ENCODE measurements at places on chromosomes 12 and 14.

GRCh38 chr14:103074729-103075367 is 9.2 kb upstream of the LBHD2 start:
- peak; percentile 42 for DNase-seq

GRCh38 chr14:60212503-60213371 is 36.3 kb upstream of the PPM1A start:
- DNase-seq, result no peak

DNA sequence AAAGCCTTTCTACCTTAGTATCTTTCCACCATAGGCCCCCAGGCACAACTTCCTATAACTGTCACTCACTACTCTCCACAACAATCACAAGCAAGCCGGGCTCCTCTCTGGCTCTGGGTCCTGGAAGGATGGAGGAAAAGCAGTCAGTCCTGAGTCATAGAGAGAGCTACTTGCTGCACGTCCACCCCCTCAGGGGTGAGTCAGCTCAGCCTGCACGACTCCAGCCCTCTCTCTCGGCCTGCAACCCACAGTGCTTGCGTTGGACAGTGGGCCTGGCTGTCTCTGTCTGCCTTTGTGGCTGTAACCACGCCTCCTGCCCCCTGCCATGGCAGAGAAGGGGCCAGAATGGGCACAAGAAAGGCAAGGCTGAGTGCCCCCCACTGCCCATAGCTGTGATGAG is 154.1 kb upstream of the FKBP4 start:
- DNase-seq, result peak; percentile 30

DNA sequence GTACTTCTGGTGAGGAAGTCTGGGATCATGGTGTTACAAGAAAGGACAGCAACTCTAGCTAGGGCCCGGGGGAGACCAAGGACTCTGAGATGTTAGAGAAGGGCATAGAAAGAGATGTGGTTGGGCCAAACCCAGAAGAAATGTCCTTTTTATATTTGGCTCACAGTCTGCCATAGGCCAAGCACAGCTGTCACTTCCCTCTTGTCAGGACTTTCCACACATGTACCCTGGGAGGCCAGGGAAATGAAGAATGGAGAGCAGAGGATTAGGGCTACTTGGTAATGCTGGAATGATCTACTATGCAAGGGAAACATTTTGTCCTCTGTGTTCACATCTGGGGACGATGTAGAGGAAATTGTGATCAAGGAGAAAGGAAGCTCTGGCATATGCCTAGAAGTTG is 9.2 kb downstream of the MYO1A start:
- no peak for DNase-seq

DNA sequence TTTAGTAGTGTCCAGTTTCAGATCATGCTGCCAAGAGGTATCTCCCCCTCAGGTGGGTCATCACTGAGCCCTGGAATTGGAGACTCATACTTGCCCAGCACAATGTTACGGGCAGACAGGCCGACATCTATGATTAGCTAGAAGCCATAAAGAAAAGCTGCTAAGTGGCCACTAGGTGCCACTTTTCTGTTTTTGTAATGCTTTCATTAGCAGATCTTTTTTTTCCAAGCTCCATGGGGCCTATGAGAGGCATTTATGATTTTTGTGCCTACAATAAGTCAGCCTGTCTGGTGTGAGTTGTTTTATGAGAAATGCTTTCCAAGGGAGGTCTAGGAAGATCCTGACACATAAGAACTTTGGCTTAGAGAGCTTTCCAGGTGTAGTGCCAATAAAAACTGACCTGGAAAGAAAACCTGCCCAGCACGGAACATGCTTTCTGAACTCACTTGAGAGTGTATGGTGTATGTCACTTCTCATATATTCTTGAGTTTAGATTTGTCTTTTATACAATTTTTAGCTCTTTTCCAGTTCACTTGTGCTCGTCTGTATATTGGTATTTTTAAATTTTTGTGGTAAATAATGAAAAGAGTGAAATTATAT is 21.8 kb upstream of the SMCO2 start:
- DNase-seq, result no peak

- no peak for DNase-seq
Measured at GRCh38 chr14:69373104-69373503, 25.0 kb downstream of the ERH start.

GRCh38 chr14:92513966-92514843 is 624 bp downstream of the RIN3 start:
- peak; percentile 35 for DNase-seq

- DNase-seq, result no peak
Measured at GRCh38 chr14:91649930-91650329, 82.0 kb downstream of the CATSPERB start.

DNA sequence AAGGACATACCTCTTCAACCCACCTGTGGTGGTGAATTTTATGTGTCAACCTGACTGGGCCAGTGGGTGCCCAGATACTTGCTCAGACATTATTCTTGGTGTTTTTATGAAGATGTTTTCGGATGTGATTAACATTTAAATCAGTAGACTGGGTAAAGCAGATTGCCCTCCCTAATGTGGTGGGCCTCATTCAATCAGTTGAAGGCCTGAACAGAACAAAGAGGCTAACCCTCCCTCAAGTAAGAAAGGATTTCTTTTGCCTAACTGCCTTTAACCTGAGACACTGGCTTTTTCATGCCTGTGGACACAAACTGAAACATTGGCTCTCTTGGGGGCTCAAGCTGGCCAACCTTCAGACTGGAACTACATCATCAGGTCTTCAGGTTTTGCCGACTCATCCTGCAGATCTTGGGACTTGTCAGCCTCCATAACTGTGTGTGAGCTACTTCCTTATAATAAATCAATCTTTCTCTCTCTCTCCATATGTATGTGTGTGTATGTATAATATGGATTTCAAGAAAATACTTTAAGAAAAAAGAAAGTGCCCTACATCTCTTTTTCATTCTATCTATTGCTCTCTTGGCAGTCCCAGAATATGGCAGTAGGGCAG is 39.4 kb downstream of the RTN1 start:
- DNase-seq, result no peak

GRCh38 chr12:75721796-75722195 is 210.4 kb upstream of the KRR1 start:
- no peak for DNase-seq

- DNase-seq, result no peak
Measured at GRCh38 chr12:83172866-83173649, 486.4 kb downstream of the TMTC2 start.

DNA sequence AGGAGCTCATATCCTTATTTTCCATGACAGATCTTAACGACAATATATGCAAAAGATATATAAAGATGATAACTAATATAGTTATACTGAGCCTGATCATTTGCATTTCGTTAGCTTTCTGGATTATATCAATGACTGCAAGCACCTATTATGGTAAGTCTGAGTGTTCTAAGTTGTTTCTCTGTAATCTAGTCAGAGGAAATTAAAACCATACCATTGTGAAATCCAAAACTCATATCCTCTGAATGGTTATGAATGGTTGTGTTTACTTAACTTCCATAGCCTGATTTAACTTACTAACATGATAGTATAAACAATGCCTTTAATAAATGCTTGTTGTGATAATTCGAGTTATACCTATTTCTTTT is 760 bp downstream of the TMEM19 start:
- DNase-seq, result no peak

GRCh38 chr12:132703641-132704040 is 7.0 kb upstream of the PGAM5 start:
- peak; percentile 75 for DNase-seq

- peak; percentile 73 for DNase-seq
Measured at GRCh38 chr12:64669270-64669842, 59.1 kb downstream of the RASSF3 start.

DNA sequence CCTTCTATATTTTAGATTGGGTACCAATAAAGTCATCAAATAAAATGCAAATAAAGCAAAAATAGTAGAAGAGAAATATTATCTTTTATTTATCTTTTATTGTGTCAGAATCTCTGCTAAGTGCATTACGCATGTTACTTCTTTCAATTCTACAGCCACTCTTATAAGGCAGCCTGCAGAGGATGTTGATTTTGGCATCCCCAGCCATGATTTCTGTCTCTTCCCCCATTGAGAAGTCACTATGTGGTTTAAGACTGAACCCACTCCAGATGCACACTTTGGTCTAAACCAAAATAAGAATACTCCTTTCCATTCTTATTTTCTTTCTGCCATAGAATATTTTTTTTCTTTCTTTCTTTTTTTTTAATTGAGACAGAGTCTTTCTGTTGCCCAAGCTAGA is 56.0 kb upstream of the ACSS3 start:
- DNase-seq, result no peak

DNA sequence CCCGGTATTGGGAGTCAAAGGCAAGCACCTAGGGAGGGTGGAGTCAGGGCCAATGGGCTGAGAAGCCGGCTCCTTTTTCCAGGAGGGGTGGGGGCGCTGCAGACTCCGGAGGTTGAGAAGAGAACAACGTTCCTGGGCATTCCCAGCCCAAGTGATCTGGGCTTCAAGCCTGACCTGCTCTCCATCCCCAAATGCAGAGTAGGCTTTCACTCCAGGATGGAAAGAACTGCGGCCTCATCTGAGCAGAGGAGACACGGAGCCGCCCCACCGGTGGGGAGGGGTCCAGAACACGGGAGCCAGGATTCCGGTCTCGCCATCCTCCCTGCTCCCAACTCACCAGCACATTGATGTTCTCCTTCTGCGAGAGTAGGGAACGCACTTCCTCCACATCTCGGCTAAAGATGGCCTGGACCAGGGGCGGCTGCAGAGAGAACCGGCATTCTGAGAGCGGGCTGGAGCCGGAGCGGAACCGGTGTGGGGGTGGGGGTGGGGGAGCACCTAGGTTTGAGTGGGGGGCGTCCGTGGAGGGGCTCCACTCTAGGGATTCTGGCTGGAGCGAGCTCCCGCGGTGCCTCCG is 605 bp downstream of the ANKRD52 start:
- DNase-seq, result peak; percentile 64

DNA sequence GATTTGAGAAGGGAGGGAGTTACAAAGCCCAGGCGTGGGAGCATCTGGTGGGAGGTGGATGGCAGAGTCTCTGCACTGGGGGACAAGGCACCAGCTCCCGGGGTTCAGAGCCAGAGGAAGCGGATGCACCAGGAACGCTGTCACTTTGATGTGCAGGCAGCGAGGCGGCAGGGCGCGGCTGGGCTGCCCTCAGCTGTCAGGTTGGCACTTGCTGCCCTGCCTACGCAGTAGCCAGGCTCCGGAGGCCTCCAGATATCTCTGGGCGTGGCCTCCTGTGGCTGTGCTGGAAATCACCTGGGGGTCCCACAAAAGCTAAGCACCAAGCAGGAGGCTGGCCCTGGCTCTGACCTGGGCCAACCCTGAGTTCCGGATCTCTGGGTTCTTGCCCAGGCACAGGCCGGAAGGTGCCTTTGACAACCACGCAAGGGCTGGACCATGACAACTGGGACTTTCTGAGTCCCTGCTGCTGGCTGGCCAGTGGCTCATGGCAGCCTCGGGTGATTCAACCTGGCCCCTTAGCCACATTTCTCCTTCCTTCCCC is 62.1 kb upstream of the MAP1LC3B2 start:
- peak; percentile 56 for DNase-seq

DNA sequence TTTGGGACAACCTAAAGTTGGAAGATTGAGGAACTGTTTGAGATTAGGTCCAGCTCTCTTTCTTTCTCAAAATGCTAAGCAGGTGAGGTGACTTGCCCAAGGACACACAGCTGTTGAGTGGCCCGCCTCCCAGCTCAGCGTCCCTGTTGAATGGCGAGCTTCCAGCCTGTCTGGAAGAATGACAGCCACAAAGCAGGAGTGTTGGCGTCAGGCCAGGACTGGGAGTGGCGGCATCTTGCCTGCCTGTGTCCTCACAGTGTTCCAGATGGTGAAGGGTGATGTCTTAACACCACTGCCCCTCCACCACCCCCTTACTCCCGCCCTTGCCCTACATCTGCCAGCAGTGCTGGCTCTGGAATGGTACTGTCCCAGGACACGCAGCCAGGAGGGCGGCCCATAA is 4.4 kb upstream of the CEBPE start:
- no peak for DNase-seq

GRCh38 chr14:68924186-68925158 is 54.6 kb downstream of the ACTN1 start:
- DNase-seq, result no peak

DNA sequence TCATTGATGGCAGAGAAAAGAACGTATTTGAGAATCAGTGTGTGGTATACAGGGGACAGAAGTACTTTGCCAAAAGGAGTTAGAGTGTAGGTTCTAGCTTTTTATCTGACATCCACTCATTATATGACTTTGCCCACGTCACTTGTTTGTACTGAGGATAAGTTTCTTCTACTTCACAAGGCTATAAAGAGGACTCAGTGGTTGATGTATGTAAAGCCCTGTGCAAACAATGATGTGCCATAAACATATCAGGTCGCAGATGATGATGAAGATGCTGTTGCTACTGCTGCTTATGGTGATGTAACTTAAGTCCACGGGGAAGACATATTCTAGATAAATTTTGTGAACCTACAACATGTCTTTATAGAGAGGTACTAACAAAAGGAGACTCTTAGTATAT is 66.3 kb downstream of the TRHDE start:
- no peak for DNase-seq

- DNase-seq, result no peak
Measured at GRCh38 chr14:68291820-68292219, 472.2 kb downstream of the RAD51B start.

DNA sequence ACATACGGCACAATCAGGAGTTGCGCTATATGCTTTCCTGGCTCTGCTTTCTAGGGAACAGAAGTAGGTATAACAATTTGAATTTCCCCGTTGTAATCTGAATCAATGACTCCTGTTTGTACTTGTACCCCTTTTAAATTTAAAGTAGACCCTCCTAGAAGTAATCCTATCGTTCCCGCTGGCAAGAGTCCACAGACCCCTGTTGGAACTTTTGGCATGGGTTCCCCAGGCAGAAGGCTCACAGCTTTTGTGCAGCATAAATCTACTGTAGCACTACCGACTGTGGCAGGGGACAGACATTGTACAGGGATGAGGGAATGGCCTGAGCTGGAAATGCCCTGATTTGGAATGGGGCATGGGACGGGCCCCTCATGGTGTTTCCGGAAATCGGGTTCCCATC is 705.2 kb downstream of the LRFN5 start:
- DNase-seq, result no peak

DNA sequence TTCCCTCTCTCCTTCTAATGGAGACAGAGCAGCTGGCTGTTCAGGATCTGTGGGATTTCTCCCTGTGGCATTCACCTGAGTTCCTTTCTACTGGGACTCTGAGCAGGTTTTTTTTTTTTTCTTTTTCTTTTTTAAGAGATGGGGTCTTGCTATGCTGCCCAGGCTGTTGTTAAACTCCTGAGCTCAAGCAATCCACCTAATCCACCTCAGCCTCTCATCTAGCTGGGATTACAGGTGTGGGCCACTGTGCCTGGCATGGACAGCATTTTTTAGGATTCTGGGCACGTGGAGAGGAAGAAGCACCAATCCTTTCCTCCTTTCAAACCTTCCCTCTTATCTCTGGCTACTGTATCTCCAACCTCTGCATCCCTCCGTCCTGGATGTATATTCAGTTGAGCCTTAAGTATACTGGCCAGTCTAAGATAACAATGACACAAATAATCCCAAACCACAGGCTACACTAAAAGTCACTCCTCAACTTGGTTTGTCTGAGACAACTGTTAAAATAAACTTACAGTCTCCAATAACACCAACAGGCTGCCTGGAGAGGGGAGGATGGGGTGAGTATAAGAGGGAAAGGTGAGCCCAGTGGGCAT is 16.4 kb upstream of the CELA1 start:
- no peak for DNase-seq
